ENCODE measurements at places on chromosomes 2 and 18.

GRCh38 chr2:111626037-111626864 lies 257.7 kb downstream of the ANAPC1 start:
- no peak for DNase-seq

GRCh38 chr2:8590938-8591337 lies 90.9 kb upstream of the ID2 start:
- DNase-seq: no peak

GRCh38 chr2:219104107-219105035 lies 43.6 kb upstream of the IHH start:
- DNase-seq: no peak

DNA sequence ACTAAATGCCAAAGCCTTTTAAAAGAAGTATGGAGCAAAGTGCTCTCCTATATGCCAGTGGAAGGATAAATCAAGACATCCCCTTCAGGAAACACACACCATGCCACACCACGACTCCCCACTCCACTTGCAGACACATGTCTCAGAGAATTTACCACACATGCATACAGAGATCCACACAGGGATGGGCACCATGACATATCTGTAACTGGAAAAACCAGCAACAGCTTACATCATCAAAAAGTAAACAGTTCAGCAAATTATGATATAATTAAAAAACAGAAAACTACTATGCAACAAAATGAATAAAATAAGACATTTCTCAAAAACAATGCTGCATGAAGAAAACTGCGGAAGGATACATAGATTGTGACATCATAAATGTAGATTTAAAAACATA lies 29.6 kb downstream of the RBMS1 start:
- no peak for DNase-seq

DNA sequence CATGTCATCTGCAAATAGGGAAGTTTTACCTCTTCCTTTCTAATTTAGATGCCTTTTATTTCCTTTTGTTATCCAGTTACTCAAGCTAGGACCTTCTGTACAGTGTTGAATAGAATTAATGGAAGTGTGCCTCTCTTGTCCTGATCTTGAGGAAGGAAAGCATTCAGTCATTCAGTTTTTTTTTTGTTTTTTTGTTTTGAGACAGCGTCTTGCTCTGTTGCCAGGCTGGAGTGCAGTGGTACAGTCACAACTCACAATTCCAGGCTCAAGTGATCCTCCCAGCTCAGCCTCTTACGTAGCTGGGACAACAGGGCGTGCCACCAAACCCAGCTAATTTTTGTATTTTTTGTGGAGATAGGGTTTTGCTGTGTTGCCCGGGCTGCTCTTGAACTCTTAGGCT lies 203.9 kb upstream of the ALPP start:
- no peak for DNase-seq

DNA sequence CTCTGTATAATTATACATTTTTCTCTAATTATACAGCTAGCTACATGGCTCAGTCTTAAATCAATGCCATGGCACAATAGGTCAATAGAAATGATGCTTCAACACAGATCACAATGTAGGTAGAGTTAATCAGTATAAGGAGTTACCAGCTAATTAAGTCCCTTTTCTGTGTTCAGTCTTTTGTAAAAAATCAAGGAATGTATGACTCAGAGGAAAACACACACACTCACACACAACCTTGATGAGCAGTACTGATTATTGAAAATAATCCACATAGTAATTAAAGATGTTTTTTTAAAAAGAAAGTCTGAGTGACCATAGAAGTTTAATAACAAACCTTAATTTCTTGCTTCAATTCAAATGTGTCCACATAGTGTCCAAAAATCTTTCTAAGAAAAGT lies 691.3 kb downstream of the LRP1B start:
- DNase-seq: no peak

DNA sequence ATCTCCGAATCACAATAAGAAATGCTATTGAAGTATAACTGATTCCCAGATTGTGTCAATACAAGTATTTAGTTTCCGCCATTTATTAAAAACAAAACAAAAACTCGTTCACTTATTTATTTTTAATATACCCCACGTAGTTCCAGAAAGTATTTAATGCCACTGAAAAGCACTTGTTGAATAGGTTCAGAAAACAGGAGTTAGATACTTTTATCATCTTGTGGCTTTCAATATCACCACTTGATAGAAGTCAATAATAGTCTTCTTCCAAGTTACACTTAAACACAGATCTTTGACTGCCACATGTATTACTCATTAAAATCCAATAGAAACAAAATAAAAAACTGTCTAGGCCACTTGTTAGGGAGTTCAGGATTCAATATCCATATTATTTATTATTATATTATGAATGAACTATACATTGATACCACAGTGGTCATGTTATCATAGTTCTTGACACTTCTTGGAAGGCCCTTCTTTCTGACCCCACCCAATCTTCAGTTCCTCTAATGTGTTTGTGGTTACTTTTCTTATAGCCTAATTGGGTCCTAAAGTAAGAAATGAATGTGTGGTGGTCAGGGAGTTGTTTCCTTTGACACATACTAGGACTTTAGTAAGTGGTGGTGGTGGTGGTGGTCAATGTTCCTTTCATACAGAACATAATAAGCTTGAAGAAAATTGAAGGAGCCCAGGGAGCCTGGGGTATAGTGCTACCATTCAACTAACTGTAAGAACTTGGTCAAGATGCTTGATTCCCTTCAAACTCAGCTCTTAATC lies 221.3 kb upstream of the ITGA4 start:
- no peak for DNase-seq

DNA sequence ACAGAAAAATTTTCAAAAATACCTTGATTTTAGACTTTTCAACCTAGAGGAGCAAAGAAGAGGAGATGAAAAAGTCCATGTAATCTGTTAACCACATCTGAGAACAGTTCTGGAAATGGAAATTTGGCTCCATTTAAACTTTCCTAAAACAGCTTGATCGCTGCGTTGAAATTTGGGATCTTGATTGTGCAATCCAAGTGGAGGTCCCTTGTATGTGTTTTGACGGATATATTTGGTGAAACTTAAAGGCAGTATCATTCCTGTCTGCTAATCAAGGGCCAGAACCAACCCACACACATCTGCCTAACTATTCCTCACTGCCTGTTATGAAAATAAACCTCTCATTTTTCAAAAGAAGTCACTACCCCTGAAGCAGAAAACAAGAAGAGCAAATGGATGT lies 46.6 kb downstream of the SPATS2L start:
- DNase-seq: no peak

- no peak for DNase-seq
Observed at GRCh38 chr2:178315488-178315948, 121.2 kb downstream of the OSBPL6 start.

- no peak for DNase-seq
Observed at GRCh38 chr2:48982887-48983435, 171.4 kb downstream of the FSHR start.

DNA sequence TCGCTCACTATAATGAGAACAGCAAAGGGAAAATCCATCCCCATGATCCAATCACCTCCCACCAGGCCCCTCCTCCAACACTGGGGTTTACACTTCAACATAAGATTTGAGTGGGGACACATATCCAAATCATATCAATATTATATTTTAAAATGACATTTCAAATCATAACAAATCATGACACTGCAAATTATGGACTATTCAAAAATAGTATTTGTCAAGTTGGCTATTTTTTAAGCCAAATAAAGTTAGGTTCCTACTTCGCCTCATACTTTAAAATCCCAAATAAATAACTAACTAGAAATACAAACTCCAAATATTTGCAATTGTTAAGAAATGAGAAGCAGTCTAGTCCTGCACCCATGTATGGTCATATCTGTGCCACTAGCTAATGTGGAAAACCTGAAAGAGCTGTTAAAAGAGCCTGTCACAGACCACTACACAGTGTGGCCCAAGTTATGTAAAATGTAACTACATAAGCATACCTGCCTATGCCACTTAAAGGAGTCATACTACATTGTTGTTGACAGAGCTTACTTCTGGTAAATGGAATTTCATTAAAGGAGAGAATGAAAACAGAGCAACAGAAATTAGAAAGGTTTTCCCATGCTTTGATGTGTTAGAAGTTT lies 334.7 kb upstream of the GULP1 start:
- no peak for DNase-seq

GRCh38 chr2:240553956-240554480 lies 3.8 kb downstream of the ANKMY1 start:
- DNase-seq: no peak

DNA sequence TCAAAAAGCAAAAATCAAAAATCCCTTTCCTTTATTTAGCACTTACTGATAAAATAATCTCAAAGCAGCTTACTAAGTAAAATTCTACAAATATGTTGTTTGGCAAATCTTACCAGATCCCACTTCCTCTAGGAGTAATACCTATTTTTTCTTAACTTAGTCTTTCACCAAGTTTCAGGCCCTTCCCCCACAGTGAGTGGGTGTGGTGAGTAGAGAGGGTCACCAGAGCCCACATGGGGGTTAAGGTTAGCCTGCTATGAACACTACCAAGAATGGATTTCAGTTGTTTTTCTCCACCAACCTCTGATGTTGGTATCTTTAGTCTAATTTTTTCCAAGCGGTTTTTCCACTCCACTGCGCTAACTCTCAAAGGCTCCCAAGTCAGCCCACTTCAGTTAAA lies 23.2 kb downstream of the PIAS2 start:
- DNase-seq: peak; percentile 18

DNA sequence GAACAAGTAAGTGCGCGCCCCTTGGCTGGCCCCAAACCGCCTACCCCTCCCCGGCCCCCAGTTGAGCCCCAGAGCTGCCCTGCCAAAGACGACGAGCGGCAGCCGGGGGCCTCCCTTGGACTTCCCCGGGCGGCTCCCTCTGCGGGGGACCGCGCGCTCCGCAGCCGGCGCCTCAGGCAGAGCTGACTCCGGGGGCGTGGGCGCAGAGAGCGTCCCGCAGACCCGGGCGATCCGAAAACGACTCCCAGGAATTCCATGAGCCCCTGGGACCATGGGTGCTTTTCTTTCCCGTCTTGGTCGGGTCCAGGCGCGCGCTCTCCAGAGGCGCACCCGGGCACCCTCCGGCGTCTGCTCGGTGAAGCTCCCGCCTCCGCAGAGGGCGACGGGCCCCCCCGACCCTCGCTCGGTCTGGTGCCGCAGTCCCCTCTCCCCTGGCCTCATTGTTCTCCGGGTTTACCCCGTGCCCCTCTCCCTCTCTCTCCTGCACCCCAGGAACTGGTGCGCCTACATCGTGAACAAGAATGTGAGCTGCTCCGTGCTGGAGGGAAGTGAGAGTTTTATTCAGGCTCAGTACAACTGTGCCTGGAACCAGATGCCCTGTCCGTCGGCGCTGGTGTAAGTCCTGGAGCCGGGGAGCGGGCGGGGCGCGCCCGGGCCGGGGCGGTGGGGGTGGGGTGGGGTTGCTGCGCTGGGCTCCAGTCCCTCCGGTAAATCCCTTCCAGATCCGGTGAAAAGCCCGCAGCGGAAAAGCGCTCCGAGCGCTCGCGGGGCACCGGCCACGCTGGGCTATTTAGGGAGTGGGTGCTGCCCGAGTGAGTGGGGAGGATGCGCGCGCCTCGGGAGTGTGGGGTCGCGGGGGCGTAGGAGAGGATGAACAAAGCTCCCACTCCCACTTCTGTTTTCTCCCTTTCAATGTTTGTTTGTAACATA lies 776 bp downstream of the EMILIN2 start:
- DNase-seq: peak; percentile 50

DNA sequence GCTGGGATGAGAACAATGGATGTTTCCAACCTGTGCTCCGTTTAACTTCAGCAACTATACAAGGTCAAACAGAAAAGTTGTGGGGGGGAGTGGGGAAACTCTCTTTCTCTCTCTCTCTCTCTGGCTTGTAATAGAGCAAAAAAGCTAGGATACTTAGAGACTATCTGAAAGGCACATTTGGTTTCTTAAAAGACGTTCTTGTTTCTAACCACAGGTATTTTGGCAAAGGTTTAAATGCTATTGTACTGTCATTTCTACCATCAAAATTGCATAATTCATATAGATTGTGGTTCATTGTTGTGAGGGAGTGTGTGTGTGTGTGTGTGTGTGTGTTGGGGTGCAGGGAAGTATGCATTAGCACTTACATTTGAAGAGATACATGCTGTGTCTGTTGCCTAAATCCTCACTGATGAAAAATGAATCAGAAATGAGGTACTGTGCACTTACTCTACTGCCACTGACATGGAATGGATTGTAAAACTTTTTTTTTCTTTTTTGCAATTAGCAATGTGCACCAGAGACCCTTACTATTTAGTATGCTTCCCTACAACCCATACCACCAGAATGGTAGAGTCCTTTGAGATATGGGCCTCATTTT lies 841.0 kb upstream of the PIK3C3 start:
- no peak for DNase-seq

DNA sequence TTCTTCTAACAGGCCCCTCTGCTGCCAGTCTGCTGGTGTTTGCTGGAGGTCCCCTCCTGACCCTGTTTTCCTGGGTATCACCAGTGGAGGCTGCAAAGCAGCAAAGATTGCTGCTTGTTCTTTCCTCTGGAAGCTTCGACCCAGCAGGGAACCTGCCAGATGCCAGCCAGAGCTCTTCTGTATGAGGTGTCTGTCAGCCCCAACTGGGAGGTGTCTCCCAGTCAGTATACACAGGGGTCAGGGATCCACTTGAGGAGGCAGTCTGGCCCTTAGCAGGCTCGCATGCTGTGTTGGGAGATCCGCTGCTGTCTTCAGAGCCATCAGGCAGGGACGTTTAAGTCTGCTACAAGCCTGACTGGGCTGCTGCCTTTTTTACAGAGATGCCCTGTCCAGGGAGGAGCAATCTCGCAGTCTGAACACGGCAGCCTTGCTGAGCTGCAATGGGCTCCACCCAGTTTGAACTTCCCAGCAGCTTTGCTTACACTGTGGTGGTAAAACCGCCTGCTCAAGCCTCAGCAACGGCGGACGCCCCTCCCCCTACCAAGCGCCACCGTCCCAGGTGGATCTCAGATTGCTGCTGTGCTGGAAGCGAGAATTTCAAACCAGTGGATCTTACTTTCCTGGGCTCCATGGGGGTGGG lies 29.9 kb downstream of the CHCHD5 start:
- no peak for DNase-seq

DNA sequence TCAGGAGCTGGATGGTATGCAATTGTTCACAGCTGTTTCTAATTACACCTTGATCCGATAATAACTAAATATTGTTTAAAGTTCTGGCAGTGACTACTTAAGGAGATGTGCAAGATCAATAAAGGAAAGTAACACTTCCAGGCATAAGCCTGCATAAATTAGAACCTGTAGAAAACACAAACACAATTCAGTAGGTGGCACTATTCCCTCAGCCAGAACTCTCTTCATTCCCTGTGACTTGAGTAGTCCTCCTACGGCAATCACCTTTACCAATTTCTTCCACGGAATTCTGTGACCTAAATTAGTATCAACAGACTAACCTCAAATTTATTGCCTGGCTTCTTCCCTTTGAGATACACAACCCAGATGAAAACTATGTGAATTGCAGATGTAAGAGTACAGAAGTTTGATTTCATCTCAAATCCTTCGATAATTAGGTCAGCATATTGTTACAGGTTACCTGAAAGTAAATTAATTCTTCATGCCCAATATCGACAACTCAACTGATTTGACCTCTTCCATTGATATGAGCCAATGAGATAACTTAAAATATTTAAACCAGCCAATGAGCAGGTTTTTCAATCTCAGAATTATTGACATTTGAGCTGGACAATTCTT lies 137.8 kb downstream of the PID1 start:
- no peak for DNase-seq
